Effector memory CD4-positive, alpha-beta T cell (primary cell): ENCODE measurements at places on chromosomes 7 and 10.

GRCh38 chr7:110790992-110791391 lies 299.9 kb upstream of the LRRN3 start:
- DNase-seq, result no peak

DNA sequence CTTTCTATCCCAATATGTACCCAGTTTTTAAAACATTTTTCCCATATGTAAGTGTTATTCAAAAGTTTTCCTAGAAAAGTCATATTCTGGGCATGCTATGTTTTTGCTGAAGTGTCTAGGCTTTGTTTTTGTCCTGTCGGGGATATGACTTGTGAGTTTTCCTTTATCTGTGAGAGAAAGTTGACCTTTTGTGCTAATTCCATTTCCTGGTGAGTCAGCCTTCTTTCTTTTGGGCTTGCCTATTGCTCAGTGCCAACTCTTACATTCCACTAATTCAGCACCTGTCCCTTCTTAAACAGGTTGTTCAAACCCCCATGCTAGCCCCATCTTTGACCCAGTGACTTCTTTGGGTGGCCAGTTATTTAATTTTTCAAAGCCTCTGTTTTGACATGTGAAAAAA lies 146.2 kb downstream of the AHR start:
- no peak for DNase-seq

- no peak for DNase-seq
Measured at GRCh38 chr10:31645786-31646185, 282.8 kb downstream of the ARHGAP12 start.

GRCh38 chr10:74187237-74187636 lies 36.2 kb downstream of the ADK start:
- no peak for DNase-seq

DNA sequence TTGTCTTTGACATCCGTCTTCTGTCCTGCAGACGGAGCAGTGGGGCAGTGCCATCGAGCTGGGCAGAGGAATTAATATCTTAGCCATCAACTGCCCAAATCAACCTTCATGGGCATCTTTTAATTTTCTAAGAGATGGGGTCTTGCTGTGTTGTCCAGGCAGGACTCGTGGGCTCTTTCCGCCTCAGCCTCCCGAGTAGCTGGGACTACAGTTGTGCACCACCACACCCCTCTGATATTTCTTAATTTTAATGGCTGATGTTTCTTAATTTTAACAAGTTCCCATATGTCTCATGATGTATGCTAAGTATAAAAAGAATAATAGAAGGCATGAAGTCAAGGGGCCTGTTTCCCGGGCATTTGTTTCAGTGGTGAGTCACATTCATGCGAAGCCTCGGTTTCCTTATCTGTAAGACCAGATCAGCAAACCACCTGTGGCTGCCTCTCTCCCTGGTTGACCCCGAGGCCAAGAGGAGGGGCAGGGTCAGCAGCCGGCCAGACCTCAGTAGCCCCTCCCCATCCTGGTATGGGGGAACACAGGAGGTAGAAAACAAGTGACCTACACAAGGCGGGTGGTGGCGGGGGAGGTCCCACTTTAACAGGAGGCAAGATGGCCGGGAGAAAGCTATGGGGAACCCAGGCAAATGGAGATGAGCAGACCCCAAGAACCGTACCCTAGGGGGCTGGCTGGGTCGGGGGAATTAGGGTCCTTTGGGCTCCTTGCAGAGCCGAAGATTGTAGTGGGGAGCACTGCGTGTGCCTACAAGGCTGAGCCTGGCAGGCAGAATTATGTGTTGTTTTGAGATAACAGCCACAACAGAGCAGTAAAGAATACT lies 85.5 kb downstream of the CUX1 start:
- no peak for DNase-seq

GRCh38 chr7:136294977-136295376 lies 317.8 kb upstream of the MTPN start:
- no peak for DNase-seq

GRCh38 chr7:16693601-16694318 lies 47.8 kb downstream of the BZW2 start:
- DNase-seq, result no peak

DNA sequence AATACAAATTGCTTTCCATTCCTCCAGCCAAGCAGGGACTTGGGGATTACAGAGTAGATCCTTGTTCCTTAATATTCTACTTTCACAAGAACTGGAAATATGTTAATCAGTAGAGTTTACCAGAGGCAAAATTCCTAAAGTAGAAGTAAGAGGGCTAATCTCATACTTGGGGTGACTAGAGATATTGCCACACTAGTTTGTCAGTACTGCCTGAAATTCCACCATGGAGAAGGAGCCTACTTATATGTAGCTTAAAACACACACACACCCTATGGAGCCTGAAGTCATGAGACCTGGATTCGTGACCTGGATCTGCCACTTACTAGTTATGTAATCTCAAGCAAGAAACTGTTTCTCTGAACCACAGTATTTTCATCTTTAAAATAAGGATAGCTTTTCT lies 33.9 kb downstream of the STRIP2 start:
- no peak for DNase-seq

DNA sequence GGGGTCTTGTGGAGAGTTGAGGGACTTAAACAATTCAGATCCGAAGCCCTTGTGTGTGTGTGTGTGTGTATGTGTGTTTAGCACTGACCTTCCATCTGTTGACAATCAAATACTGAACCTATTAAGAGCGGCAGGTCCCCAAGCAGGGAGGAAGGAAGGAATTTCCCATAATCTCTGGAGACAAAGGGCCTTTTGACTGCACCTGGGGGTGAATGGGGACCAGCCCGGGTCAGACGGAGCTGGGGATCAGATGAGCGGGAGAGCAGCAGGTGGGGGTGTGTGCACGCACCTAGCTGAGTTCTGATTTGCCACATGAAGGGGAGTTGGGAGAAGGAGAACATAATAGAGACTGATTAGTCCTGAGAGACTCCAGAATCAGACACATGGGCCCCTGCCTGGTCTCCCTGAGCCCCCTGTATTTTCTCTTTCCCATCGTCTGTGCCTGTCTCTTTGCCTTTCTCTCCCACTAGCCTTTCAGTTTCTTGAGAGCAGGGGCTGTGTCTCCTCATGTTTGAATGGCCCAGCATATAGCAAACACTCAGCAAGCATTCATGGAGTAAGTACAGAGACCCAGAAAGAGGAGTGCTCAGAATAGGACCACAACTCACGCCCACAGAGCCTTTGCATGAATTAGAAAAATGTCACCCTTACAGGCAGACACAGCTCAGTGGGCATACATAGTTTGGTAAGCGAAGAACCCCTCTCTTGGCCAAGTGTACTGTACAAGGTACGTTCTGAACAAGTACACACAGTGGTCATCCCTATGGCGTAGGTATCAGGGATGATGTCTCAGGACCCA lies 288.3 kb upstream of the HABP2 start:
- DNase-seq, result no peak

DNA sequence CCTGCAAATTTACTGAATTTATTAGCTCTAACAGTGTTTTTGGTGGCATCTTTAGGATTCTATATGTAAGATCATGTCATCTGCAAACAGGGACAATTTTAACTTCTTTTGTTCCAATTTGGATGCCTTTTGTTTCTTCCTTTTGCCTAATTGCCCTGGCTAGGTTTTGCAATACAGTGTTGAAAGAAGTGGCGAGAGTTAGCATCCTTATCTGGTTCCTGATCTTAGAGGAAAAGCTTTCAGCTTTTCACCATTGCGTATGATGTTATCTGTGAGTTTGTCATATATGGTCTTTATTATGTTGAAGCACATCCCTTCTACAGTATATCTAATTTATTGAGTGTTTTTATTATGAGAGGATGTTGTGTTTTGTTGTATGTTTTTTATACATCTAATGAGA lies 301.4 kb downstream of the PTPRN2 start:
- DNase-seq, result no peak

- DNase-seq, result no peak
Measured at GRCh38 chr10:11442001-11442773, 169.3 kb downstream of the USP6NL start.

GRCh38 chr7:98398567-98399372 lies 2.1 kb downstream of the BAIAP2L1 start:
- no peak for DNase-seq

DNA sequence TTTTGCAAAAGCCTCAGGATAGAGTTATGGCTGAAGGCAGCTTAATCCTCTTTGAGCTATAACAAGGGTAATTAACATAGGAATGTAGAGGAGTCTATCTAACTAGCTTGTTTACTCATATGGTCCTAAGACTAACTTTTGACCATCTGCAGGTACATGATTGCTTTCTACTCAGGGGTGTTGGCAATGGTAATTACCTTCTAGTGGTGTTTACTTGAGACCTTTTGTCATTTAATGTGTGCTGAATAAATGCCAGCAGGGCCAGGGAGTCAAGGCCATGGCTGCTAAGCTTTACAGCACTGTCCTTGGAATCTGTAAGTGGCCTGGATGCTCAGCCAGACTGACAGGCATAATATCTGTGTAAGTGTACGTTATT lies 1325.0 kb downstream of the XPNPEP1 start:
- no peak for DNase-seq

GRCh38 chr10:20157314-20157713 lies 341.1 kb downstream of the PLXDC2 start:
- no peak for DNase-seq

DNA sequence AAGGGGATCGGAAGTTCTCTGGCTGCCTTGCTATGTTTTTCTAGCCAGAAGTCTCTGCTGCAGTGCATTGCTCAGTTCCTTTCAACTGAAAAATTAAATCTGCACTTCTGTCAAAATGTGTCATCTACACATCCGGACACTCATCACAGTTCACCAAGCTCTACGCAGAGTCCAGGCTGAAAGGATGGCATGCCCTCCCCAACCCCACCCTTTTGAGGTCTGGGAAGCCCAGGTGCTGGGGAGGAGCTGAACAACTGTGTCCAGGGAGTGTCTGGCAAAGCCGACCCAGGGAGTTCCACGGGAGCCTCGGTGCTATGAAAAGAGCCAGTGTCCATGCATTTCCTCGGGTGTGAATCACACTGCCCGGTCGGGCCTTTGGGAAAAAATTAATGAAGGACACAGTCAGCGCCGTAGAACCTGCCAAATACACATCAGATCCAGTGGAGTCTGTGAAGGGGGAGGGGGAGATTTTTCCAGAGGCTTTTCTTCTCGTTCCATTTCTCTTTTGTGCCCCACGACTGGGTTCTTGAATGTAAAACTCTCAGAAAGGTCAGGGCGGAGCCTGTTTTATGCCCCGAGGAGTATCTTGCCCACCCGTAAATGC lies 757 bp upstream of the PALS2 start:
- no peak for DNase-seq

- DNase-seq, result no peak
Measured at GRCh38 chr10:28082885-28083284, 84.0 kb upstream of the ODAD2 start.

GRCh38 chr10:78287618-78288017 lies 254.0 kb downstream of the RPS24 start:
- DNase-seq, result no peak

DNA sequence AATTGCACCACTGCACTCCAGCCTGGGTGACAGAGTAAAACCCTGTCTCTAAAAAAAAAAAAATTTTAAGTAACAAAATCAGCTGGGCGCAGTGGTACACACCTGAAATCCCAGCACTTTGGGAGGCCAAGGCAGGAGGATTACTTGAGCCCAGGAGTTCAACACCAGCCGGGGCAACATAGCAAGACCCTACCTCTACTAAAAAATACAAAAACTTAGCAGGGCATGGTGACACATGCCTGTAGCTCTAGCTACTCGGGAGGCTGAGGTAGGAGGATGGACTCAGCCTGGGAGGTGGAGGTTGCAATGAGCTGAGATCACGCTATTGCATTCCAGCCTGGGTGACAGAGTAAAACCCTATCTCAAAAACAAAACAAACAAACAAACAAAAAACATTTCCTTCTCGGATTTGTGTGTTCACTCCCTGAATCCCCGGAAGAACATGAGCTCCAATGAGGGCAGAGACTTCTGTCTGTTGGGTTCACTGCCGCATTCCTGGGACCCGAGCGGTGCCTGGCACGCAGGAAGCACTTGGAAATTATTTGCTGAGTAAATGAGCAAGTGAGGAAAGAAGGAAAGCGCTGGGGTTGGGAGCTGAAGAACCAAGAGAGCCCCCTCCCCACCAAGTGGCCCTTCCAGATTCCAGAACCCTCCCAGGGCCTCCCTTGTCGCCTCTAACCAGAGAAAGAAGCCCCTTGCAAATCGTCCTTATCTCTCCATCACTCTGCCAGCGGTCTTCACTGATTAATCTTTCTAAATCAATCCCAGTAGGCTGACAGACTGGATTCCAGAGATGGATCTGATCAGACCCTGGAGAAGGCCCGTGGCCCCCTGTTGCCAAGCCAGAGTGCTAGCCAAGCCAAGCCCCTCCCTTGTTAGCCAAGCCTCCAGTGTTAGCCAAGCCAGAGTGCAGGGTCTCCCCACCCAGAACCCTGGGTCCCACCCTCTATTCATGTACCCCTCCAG lies 6.2 kb downstream of the TNRC18 start:
- DNase-seq, result no peak

DNA sequence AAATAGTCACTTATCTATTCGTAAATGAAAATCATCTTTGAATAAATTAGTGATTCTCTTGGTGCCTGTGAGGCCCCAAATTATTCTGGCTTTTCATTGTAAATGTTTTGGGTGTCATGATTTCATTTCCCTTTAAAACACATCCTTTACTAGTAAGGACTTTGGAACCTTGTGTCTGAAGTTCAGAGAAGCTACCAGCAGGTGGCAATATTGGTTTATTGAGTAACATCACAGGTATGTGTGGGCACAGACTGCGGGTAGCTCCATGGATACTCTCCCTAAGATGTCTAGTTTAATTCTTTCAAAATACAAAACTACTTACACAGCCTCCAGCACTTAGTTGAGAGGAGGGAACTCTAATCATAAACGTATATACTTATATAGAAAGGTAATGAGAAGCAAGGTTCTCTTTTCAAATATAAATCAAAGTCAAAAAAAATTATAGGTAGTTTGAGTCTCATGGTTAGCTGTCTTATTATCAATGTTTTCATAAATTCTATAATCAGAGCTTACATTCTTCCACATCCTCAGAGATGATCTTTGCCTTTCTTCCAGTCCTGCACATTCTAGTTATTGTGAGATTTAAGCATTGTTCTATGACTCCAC lies 449.6 kb downstream of the GRM8 start:
- no peak for DNase-seq

- no peak for DNase-seq
Measured at GRCh38 chr10:88810196-88810961, 7.8 kb downstream of the LIPM start.
